ENCODE measurements at places on chromosomes 6 and 20. TPM values are rescaled to one million over a fixed set of nuclear protein-coding genes. Genes with fewer than 3 reads are reported as not detected.

Gene UST
- 12.3 TPM for total RNA-seq

Gene ATXN1
- 48.7 TPM for total RNA-seq

Gene SAMD5
- total RNA-seq: 12.5 TPM

Gene C2
- 7.1 TPM for total RNA-seq

Gene C6orf15
- total RNA-seq: not detected
